ENCODE measurements at places on chromosomes 11 and 22. TPM values are rescaled to one million over a fixed set of nuclear protein-coding genes. Genes with fewer than 3 reads are reported as not detected.

The KCNJ1 gene
- 109 TPM for polyA plus RNA-seq

GRCh38 chr11:19952116-19952605, 208.1 kb downstream of the DBX1 start:
- DNase-seq: no peak

DNA sequence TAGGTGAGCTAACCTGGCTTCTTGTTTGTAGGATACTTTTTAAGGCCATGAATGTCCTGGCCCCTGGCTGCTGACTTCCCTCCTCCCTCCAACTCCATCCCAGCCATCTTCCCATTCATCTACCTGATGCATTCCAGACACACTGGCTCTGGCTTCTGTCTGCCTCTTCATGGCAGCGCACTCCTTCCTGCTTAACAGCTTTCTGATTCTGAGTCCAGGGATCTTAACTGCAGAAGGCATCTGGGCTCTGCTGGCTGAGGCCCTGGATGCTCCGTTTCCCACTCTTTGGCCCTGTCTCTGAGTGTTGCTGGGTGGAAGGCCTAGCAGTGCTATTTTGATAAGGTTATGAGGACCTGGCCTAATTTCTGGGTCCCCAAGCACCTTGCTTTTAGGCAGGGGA, 1.8 kb upstream of the THY1 start:
- no peak for DNase-seq

DNA sequence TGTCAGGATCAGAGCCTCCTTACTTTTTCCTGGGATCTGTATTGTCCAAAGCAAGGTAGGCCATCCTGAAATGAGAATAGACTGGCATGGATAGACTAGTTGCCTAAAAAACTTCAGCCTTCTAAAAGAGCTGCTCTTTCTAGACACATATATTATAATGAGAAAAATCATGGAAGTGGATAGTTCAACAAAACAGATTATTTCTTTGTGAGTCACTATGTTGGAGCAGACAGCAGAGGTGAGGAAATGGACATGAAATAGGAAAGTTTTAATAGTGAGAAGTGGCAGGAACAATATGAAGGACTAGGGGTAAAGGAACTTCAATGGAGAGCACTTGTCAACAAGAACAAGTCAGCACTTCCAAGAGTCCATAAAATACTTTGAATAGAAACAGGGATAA, 101.9 kb upstream of the ANO3 start:
- no peak for DNase-seq

DNA sequence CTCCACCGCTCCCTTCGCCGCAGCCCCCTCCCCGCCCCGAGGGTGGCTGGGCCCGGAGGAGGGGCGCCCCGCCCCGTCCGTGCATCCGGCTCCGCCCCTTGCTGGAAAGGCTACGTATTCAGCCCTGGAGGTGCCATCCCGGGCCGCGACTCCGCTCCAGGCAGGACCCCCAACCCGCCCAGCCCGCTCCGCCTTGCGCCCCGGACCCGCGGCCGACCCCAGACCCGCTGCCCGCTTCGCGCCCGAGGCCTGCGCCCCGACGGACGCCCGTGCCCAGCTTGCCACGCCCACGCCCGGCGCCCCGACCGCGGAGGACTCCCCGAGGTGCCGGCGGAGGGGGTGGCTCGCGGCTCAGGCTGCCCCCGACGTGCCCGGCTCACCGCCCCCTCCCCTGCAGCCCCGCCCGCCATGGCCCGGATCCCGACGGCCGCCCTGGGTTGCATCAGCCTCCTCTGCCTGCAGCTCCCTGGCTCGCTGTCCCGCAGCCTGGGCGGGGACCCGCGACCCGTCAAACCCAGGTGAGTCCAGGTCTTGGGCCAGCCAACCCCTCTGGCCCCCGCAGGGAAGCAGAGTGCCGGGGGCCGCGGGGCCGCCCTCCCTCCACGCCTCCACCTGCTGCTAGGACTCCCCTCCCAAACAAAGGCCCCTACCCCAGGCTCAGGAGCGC, at the start of gene ADM2:
TSS of gene ADM2 (plus strand) at position 104 of the 667 bp plus-strand sequence. CDS start at position 409, 305 bp downstream.
- DNase-seq: no peak

- DNase-seq: no peak
Measured at GRCh38 chr22:49554741-49555140, 272.9 kb downstream of the BRD1 start.

DNA sequence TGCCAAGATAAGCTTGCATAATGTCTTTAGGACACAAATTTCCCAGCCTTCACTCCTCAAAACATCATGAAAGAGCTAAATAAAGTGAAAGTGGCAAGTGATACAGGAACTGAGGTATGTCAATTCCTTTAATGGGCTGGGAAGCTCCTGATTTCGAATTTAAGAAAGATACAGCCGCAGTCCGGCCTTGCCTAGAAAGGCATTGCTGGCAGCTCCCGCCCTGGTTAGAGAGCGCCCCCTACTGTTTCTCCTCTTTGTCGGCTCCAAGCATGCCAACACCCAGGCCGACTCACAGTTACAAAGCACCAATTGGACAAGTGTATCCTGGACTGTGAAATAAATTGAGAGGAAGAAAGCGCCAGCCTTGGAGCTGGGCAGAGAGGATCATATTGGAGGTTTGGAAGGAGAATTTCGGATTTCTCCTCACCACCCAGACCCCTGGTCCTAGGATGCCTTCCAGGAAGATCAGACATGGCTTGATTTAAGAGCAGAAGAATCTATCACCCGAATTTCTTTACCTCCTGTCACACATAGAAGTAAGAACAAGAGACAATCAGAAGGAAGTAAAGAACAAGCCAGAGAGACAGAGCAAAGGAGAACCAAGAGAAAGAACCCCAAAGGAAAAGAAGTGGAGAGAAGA, 84.0 kb downstream of the FAM76B start:
- DNase-seq: peak; percentile 82
